ENCODE measurements at places on chromosomes 11 and 22.

DNA sequence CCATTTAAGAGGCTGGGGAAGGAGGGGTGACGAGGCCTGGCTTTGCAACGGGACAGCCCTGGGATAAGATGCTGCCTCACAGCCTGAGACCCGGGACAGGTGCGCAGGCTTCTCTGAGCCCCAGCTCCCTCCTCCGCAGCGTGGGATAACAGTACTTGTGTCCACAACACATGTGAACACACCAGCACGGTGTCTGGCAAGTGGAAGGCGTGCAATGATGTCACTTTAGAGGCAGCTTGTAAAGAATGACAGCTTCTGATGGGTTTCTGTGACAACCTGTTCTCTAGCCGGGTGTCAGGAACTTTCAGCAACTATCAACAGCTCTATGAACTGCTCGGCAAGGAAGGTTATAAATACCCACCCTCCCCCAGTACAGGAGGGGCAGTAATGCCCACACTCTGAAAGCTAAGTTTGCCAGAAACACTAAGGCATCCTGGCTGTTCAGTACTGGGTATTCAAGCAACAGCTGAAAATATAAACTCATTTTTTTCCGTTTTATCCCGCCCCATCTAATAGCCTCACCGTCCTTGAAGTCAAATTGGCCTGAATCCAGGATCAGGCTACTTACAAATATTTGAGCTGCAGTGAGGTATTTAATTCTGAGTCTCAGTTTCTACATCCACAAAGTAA lies 59.7 kb downstream of the MYH9 start:
- no peak for DNase-seq

DNA sequence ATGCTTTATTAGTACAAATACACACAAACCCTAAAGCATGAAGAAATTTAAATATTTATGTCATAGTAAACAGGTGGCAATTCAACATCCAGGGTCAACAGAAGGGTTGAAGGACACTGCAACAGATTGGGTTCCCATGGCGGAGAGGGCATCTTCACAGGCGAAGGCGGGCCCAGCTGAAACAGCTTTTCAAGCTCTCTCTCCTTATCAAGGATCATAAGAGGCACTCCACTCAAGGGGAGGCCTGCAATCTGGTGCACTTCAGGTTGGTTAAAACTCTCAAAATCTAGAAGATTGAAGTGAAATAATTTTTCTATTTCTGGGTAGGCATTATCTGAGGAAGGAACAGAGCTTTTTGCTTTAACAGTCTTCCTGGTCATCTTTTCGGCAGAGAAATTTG lies 16.8 kb upstream of the SLC22A8 start:
- no peak for DNase-seq

DNA sequence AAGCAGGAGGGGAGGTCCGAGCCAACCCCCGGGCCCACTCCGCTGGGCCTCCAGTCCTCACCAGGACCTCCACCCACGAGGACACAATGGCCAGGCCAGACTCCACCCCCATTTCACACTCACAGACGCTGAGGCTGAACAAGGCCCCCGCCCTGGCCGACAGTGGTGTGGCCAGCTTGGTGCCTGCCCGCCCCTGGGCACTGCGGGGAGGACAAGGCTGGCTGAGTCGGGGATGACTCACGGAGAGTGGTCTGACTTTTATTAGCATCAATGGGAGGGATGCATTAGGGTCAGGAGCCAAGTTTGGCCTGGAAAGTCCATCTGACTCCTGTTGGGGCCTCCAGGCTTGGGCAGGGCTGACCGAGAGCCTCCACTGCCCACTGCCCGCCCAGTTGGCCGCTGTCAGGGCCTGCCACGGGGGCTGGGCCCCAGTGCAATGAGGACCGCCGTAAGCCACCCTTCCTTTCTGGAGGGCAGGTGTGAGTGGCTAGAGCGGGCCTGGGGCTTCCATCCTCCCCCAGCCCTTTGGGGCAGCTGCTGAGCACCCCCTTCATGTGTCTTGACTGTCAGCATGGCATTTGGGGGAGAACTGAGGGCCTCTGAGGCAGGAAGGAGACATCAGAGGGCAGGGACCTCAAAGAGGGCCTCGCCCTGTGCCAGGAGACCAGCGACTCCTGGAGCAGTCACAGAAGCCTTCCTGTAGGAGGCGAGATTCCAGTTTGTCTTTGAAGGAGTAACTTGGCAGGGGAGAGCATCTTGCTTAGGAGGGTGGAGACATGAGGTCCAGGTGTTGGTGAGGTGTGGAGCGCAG lies 10.6 kb downstream of the TSPAN32 start:
- no peak for DNase-seq

- DNase-seq = no peak
These were observed 45.4 kb downstream of the MYO7A start for GRCh38 chr11:77173494-77173893.

DNA sequence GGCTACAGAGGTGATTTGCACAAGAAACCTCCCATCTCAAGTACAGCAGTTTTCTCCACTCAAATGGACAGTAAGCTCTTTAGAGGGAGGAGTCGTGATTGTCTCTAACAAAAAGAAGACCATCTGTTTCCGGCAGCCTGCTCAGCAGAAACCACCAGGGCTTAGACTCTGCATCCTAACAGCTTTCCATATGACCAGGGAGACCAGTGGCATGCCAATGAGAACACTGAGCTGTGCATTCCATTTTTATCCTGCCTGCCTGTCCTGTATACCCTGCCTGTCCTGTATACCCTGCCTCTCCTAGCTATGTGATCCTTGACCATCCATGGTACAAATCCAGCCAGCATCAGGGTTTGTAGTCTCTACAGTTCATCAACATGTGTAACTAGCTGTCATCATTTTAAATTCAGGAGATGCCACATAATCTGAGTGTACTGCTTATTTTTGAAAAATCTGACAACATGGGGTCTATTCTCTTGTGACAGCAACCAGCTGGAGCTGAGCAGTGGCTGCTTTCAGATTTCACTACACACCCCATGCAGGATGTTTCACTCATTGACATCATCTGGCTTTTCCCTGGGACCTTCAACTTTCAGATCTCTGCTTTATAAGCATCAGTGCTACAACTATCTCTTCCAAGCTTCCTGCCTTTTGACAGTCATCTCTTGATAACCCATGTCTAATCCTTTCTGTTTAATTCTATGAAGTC lies 50.5 kb upstream of the POU2AF2 start:
- no peak for DNase-seq

DNA sequence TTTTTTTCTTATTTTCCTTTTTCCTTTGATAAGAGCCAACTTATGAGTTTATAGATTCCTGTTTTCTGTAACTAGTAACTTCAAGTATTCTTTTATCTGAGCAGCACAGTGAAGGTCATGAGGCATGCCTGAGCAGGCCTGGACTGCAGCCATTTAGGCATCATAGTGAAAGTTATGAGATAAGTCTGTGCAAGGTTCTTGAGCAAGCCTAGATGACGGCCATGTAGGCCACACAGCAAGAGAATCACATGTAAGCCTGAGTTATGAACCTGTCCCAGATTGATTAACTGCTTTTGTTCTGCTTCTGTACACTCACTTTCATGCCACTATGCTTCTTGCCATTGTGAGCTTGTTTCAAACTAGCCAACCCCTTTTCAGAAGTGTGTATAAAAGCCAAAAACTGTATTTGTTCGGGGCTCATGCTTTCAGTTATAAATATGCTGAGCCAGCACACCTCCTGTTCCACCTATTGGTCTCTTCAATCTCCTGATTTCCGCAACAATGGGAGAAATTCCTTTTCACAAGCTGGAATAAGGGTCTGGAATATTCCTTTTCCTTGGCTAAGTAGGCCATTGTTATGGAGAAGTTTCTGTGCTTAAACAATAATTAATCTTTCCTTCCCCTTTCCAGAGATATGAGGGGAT lies 745.7 kb downstream of the FAM181B start:
- no peak for DNase-seq

GRCh38 chr11:131422496-131422895 lies 52.1 kb downstream of the NTM start:
- no peak for DNase-seq

DNA sequence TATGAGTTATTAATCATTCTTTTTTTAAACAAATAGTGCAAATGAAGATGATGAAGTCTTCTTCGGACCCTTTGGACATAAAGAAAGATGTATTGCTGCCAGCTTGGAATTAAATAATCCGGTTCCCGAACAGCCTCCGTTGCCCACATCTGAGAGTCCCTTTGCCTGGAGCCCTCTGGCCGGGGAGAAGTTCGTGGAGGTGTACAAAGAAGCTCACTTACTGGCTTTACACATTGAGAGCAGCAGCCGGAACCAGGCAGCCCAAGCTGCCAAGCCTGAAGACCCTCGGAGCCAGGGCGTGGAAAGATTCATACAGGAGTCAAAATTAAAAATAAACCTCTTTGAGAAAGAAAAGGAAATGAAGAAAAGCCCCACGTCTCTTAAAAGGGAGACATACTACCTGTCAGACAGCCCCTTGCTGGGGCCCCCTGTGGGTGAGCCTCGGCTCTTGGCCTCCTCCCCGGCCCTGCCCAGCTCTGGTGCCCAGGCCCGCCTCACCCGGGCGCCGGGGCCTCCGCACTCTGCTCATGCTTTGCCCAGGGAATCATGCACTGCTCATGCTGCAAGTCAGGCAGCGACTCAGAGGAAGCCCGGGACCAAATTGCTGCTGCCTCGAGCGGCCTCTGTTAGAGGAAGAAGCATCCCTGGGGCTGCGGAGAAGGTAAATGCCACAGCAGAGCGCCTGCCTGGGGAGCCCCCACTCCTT lies 11.8 kb downstream of the GTSE1 start:
- no peak for DNase-seq

GRCh38 chr11:19329970-19330369 lies 89.2 kb upstream of the E2F8 start:
- DNase-seq = no peak

DNA sequence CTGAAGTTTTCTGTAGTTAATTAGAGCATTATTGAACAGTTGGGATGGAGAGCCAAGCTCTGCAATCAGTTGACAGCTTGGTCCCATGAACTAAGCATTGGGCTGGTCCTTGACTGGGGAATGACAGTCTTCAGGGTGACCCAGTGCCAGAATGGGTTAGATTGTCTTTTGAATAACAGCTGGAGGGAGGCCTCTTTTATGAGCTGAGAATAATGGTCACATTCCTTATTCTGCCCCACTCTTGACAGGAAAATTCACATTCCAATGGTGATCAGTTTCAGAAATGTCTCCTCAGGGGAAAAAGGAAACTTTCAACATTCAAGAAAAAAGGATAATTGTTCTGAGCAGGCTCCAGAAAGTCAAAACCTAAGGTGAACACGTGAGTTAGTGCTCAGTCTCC lies 113.9 kb downstream of the KIRREL3 start:
- DNase-seq = no peak

DNA sequence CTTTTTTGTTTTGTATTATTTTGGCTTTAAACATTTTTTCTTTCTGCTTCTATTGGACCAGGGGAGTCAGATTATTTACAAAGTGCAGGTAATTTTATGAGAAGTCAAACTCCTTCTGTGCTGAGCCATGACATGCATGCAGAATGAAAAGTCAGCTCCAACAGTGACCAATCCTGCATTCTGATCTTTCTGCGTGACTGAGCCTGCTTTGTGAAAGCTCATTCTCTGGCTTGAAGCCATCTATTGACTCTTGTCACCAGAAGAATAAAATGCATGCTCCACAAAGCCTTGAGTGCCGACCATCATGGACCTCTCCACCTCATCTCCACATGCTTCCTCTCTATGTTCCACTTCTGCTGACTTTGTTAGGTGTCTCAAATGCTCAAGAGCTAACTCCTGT lies 50.2 kb downstream of the MIAT start:
- DNase-seq = no peak

DNA sequence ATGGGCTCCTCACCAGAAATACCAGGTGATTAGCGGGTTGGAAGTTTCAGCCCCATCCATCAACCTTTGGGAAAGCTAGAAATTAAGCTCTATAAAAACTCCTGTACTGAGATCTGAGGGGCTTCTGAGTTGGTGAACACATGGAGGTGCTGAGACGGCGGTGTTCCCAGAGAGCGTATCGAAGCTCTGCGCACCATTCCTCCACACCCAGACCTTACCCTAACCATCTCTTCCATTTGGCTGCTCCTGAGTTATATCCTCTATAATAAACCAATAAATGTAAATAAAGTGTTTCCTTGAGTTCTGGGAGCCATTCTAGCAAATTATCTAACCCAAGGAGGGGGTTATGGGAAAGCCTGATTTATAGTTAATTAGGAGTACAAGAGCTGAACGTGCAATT lies 41.4 kb downstream of the TMEM123 start:
- DNase-seq = no peak

DNA sequence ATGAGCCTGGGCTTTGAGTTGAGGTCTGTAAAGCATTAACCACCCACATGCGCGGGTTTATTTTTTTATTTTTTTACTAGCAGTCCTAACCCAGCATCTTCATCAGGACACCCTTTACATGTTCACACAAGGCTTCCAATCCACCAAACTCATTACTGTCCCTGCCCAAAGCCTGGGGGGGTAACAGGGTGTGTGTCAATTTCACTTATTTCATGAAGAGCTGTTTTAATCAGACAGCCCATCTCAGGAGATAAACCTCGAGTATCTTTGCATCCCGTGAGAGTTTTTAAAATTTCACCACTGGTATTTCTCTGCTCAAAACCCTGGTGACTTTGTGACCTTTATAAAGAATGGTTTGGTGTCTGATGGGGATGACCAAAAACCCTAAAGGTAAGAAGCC lies 45.6 kb downstream of the ANO1 start:
- DNase-seq = no peak

DNA sequence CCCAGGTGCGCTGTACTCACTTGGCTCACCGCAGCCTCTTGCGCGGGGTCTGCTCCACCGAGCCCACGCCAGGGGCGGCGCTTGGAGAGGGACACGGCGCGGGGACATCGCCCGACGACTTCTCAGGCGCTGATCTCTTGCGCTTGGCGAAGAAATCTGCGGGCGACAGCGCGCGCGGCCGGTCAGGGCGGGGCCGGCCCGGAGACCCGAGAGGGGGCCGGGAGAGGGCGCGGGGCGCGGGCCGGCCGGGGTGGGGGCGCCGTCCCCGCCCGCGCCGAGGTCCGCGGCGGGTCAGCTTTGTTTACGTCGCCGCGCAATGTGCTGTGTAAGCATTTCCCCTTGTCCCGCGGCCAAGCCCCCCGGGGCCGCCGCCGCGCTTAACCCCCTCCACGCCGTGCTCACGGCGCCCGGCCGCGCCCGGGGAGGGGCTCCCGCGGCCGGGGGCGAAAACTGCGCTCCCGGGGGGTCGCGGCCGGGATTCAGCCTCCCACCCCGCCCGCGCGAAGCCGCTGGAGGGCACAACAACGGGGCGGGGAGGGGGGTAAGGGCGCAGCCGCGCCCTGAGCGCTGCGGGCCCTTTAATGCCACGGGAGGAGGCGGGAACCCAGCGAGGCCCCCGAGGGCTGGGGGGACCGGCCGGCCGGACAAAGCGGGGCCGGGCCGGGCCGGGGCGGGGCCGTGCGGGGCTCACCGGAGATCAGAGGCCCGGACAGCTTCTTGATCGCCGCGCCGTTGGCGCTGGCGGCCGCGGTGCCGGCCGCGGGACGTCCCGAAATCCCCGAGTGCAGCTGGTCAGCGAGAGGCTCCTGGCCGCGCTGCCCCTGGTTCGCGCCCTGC lies 1.4 kb downstream of the CDKN1C start:
- DNase-seq = no peak

Data from SW 1271 (cell line).